ENCODE measurements at places on chromosomes 2 and 18.

- DNase-seq: no peak
Observed at GRCh38 chr18:8536922-8537321, 72.3 kb upstream of the RAB12 start.

GRCh38 chr18:68763083-68763482 lies 34.8 kb upstream of the CCDC102B start:
- no peak for DNase-seq

GRCh38 chr2:207252979-207253645 lies 87.4 kb upstream of the KLF7 start:
- DNase-seq: no peak

GRCh38 chr18:61824733-61825363 lies 68.0 kb downstream of the RNF152 start:
- DNase-seq: no peak

DNA sequence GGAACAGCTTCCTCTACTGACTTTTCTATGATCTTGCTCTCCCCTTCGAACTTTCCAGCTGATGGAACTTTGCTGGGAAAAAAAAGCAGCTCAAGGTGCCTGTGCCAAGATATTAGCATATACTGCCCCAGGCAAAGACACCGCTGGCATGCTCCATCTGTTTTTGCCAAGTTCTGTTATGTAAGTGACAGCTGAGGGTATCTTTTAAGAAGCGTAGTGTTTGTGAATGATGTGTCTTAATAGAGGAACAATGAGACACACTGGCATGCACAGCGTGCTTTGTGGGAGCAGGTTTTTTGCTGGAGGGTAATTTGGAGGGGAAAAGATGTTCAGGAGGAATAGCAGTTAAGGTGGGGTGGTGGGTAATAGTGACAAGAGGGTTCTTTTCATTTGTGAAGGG lies 47.8 kb downstream of the SLC4A3 start:
- no peak for DNase-seq

DNA sequence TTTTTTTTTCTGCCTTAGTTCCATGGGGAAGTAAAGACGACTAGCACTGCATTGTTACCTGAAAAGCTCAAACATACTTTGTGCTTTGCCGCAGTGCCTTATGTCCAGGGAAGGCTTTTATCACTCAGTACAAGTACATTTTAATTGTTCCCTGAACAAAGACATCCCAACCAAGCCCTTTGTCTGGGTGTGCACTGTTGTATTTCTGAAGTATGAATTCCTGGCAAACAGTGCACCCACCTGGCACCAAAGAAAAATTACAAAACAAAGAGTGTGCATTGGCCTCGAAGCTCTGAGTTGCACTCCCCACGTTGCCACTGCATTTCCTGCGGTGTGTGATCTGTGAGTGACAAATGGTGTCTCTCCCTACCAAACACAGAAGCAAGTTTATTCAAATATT lies 858.5 kb upstream of the PIK3C3 start:
- no peak for DNase-seq

- no peak for DNase-seq
Observed at GRCh38 chr2:62511636-62512035, 5.6 kb upstream of the TMEM17 start.

- DNase-seq: peak; percentile 64
Observed at GRCh38 chr2:30234180-30234971, 3.0 kb downstream of the LBH start.

GRCh38 chr2:72863046-72863445 lies 24.2 kb upstream of the SPR start:
- no peak for DNase-seq

DNA sequence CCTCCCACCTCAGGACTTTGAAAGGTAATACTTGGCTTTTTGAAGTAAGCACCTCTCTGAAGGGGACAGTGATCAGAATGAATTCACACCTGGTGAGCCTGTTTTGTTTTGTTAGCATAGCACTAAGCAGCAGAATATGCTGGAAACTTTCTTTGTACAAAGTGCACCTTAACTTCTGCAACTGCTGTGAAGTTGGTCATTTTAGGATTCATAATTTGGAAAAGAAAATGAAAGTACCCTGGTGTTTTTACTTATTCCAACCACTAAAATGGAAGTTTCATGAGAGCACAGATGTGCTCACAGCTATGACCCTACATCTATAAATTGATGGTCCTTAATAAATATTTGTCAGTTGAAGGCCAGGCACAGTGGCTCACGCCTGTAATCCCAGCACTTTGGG lies 257.8 kb upstream of the STON1 start:
- no peak for DNase-seq

DNA sequence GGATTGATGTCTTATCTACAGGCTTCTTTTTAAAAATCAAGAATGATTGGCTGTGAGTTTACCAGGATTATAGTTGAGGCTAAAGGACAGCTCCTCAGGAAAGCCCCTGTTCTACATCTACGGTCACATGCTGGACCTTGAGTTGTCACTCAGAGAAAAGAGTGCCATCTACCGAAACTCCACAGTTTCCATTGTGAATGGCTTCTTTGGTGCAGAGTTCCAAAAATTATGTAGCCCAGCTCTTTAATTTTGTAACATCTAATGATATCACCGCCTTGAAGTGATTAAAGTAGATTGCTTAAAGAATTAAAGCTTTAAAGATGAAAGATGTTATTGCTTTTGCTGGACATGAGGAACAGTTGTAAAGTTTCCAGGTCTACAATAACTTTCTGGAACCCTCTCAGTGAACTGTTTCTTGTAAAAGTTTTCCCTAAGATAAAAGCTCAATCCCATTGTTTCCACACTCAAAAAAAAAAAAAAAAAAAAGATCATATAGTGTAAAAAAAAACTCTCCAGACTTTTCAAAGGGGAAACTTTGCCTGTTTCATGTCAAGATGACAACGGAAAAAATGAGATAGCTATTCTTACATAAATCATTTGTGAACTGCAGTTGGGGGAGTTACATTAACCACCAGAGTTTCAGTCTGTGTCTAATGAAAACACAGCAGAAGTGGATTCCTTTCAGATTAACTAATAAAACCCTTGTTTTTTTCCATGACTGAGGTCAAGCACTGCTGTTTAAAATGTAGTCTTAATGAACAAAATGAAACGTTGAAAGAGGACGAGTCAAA lies 4.3 kb downstream of the COL3A1 start:
- no peak for DNase-seq

GRCh38 chr18:64134044-64134747 lies 14.7 kb downstream of the LINC00305 start:
- DNase-seq: no peak

GRCh38 chr2:7825591-7826312 lies 856.1 kb upstream of the ID2 start:
- peak; percentile 53 for DNase-seq

- DNase-seq: no peak
Observed at GRCh38 chr2:27655155-27655951, 8.1 kb downstream of the SUPT7L start.

- DNase-seq: no peak
Observed at GRCh38 chr18:49075681-49076080, 124.9 kb upstream of the SMAD7 start.

- no peak for DNase-seq
Observed at GRCh38 chr2:166335284-166335683, 40.5 kb downstream of the SCN9A start.

- peak; percentile 60 for DNase-seq
Observed at GRCh38 chr2:38709567-38710194, 41.5 kb downstream of the SRSF7 start.

DNA sequence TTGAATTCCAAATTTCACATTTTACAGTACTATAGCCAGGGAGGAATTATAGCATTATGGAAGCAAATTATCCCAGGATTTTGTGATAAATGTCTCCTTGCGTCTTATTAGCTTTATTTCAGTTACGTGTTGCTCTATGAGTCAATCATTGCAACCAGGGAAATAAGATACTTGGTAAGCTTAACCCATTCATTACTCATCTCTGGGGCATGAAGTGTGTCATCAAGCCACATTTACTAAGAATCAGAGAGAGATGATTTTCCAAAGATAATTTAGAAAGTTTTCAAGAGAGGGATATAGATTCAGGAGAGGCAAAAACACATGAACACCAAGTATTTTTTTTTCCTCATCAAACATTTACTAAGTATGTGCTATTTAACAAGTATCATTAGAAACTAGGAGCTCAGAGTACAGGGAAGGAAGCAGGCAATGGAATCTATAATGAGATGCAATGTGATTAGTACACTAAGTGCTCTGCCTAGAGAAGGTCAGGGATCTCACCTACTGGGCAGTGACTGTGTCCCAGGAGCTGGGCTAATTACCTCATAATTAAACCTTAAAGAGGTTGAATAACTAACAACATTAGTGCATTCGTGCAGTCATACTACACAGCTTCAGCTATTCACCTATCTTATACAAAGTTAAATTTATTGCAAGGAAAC lies 217.8 kb upstream of the NXPH2 start:
- no peak for DNase-seq

DNA sequence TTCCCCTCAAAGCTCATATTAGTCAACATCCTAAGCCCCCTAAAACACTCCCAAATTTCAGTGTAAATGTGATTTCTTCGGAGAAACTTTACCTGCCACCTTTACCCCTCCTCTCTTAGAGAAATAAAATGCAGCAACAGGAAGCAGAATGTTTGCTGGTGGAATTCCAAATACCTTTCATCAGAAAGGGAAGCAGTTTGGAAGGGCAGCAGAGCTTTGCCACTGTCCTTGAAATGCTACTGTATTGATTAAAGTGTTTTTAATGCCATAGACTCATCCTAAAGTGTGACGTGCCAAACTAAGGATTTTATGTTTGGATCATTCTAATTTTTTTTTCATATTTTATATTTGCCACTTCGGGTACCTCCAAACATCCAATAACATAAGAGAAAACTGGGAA lies 480.1 kb downstream of the NRXN1 start:
- no peak for DNase-seq

DNA sequence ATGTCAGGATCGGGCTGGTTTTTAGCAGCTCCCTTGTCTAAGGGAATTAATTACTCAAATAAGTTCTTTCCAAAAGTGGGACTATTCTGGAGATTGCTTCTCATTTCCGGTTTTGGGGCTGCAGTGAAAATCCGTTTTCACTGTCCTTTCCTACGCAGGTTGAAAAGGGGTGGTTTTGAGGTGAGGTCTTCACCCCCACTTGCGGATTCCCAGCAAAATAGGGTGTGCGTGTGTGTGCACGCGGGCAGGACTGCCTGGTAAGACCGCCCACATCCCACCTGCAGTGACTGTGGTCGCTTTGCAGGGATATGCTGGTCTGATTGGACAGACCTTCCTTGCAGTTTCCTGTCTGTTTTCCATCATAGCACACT lies 472 bp upstream of the PLEKHM3 start:
- peak; percentile 69 for DNase-seq

DNA sequence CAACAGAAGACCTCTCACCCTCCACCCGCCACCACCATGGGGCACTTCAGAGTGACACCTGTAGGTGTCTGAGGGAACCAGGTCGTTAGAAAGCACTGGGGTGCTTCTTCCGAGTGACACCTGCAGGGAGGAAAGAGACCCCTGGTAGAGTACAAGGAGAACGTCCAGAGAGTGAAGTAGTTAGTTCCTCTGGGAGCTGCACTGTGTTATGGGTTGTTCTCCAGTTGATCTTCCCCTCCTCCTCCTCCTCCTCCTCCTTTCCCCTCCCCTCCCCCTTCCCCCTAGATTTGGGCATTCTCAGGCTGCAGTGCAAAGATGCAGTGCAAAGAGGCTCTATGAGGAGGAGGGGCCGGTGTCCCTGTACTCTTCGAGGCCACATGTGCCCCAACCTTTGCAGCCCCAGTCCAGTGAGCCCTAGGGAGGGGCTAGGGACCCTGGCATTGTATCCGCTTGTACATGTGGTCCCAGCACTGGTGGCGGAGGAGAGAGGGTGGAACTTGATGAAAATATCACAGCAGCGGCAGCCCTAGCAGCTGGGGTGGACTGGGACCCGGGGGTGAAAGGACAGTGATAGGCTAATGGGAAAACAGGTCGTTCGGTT lies 850 bp downstream of the DNAJB2 start:
- DNase-seq: no peak

GRCh38 chr2:17388798-17389197 lies 129.4 kb downstream of the RAD51AP2 start:
- no peak for DNase-seq

DNA sequence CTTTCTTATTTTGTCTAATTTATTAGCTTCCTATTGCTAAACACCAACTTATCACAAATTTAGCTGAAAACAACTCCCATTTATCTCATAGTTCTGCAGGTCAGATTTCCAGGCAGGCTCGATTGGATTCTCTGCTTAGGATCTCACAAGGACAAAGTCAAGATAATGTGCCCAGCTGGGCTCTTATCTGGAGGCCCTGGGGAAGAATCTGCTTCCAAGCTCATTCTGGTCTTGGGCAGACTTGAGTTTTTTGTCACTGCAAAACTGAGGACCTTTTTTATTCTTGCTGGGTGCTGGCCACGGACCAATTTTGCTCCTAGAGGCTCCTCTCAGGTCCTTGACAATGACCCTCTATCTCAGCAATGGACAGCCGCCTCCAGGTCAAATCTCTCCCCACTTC lies 215.5 kb downstream of the TRIB2 start:
- no peak for DNase-seq

DNA sequence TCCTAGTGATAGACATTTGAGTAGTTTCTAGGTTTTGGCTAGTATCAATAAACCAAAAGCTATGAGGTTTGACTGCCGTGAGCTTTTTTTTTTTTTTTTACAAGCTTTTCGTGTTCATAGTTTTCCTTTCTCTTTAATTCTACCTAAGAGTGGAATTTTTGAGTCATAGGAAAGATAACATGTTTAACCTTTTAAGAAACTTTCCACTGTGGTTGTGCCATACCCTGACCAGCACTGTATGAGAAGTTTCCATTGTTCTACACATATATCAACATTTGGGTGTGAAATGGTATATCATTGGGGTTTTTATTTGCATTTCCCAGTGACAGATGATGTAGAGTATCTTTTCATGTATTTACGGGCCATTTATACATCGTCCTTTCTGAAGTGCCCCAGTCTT lies 31.7 kb downstream of the UBE2F start:
- no peak for DNase-seq

- DNase-seq: no peak
Observed at GRCh38 chr18:53947092-53947640, 277.3 kb downstream of the MBD2 start.

GRCh38 chr2:224666951-224667553 lies 49.1 kb downstream of the CCDC195 start:
- no peak for DNase-seq

- DNase-seq: no peak
Observed at GRCh38 chr2:48203668-48204067, 297.4 kb upstream of the FBXO11 start.

DNA sequence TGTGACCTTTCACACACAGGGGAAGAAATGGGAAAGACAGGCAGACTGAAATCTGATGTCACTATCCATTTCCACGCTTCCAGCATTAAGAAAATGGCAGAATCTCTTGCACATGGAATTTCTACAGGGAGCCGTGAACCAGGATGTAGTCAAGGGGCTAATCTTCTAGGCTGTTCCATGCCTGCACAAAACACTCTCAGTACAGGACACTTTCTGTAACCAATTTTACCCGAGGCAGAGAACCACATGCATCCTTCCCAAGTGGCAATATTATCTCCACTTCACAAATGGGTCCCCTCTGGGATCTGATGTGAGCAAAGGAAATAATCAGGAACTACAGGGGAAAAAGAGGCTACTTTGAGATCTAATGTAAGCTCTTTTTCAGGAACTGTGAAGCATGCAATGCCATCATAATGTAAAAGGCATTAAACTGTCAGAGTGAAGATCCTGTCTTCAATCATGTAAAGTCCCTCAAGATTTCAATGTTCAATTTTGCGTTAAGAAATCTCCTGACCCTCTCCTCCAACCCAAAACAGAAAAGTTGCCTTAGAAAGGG lies 236.9 kb downstream of the RBM43 start:
- no peak for DNase-seq

All from activated T-cell treated with anti-CD3 and anti-CD28 coated beads, Interleukin-2, amount 50 U/mL, for 24 hours (primary cell).